ENCODE measurements at places on chromosomes 5 and 9. TPM values are rescaled to one million over a fixed set of nuclear protein-coding genes. Genes with fewer than 3 reads are reported as not detected.

GRCh38 chr5:56845277-56845676 lies 29.9 kb downstream of the MAP3K1 start:
- no peak for DNase-seq

GRCh38 chr5:91532281-91532680 lies 149.2 kb upstream of the ARRDC3 start:
- no peak for DNase-seq

DNA sequence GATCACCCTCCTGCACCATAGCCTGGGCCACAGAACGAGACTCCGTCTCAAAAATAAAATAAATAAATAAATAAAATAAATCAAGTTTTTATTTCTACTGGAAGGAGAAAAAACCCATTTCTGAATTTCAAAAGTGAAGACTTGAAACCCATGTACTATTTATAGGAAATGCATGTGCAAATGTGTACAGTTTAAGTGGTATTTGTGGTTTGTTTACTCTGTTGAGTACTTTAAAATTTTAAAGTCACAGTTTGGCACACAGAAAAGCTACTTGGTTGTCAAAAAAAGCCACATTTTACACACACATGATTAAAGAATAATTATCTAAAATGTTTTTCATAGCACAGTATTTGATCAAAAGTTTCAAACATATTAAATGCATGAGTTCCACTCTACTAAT lies 43.6 kb downstream of the NR3C1 start:
- no peak for DNase-seq

MED10 gene
- 68.8 TPM for polyA plus RNA-seq

GRCh38 chr5:44663991-44664710 lies 144.6 kb upstream of the MRPS30 start:
- no peak for DNase-seq

OR1Q1 gene
- 0.29 TPM for polyA plus RNA-seq

DNA sequence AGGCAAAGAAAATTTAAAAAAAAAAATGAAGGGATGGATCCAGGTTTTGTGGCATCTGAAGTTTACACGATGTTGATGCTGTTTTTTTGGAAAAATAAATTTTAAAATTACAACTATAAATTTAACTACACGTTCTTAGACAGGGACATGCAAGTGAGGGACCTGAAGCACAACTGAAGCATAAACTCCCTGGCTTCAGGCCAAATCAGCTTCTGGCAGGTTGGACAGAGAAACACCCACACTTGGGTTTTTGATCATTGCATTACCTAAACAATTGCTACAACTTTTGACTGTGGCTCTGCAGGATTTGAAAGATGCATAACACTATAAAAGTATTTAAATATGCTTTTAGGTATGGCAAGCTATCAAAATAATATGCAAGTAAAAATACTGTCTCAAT lies 1318.3 kb upstream of the DMAC1 start:
- no peak for DNase-seq

PLCXD3 gene
- 0.15 TPM for polyA plus RNA-seq

TRIM7 gene
- 3.5 TPM for polyA plus RNA-seq

DNA sequence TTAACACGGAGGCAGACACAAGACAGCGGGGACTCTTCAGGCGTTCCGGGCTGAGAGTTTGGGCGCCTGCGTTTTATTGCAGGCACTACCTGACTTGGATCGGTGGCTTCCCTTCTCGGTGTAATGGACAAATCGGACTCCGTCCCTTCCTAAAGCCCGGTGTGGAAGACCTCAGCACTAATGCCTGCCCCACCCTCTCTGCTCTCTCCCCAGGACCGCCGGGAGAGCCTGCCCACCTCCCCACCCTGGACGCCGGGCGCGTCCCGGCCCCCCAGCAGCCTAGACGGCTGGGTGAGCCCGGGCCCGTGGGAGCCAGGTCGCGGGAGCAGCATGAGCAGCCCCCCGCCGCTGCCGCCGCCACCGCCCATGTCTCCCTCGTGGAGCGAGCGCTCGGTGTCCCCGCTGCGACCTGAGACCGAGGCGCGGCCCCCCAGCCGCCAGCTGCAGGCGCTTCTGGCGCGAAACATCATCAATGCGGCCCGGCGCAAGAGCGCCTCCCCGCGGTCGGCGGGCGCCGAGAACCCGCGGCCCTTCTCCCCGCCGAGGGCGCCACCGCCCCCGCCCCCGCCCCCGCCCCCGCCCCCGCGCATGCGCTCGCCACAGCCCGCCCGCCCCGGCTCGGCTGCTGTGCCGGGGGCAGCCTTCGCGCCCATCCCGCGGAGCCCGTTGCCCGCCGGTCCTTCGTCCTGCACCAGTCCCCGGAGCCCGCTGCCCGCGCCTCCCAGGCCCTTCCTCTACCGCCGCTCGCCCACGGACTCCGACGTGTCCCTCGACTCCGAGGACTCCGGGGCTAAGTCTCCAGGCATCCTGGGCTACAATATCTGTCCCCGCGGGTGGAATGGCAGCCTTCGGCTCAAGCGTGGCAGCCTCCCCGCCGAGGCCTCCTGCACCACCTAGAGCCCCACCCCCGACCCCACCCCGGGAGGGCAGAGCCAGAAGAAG lies 4.6 kb upstream of the MYOZ3 start:
- DNase-seq = peak; percentile 100

DNA sequence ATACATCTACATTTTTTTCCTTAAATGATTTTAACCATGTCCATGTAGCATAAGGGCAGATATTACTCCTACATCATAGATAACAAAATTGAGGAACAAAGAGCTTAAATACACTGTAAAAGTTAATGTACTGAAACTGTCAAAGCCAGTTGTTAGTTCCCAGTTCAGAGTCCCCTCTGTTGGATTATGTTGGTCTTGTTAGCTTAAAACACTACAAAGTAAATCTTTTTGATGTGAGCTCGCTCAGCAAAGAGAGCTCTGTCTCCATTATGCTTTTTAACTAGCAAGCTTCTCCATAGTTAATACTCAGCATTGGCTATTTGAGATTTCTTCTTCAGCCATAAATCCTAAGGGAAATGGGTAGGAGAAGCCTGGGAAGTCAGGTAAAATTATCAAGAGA lies 149.1 kb downstream of the ADAMTS6 start:
- DNase-seq = no peak

DNA sequence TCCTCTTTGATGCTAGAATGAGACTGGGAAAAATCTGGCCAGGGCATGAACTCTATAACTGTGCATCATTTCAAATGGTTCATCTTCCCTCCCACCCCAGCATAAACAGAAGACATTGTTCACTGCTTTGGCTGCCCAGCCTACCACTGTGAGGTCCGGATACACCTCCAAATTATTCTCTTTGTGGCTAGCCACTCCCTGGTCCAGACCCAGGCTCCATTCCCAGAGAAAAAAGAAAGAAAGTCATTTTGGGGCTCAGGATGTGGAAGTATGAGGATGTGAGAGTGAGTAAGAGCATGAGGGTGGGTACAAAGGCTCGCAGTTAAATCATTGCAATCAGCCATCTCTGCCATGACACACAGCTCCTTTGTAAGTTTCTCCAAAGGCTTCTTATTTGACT lies 559.2 kb downstream of the PSAT1 start:
- DNase-seq = peak; percentile 6
